ENCODE measurements at places on chromosomes 6 and 20.

- no peak for DNase-seq
Measured at GRCh38 chr6:106431972-106432371, 71.5 kb downstream of the CRYBG1 start.

- no peak for DNase-seq
Measured at GRCh38 chr6:170043150-170043819, 247.6 kb downstream of the DLL1 start.

GRCh38 chr6:47495954-47496545 lies 18.5 kb downstream of the CD2AP start:
- DNase-seq: no peak

DNA sequence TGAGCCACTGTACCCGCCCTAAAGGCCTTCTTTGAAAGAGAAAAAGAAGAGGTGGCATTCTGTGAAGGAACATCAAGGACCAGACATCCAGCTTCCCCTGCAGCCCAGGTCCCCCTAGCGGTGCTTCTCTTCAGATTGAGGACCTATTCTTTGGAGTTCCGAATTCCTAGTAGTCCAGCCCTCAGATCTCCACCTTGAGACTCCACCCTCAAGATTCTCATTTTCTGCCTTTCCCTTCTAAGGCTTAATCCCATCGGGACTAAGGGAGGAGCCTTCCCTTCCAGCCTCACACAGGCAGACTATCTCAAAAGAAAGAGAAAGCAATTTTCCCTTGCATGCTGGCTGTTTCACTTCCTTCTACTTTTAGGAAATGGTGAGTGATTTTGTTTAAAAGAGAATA lies 32.5 kb downstream of the MUC22 start:
- no peak for DNase-seq

DNA sequence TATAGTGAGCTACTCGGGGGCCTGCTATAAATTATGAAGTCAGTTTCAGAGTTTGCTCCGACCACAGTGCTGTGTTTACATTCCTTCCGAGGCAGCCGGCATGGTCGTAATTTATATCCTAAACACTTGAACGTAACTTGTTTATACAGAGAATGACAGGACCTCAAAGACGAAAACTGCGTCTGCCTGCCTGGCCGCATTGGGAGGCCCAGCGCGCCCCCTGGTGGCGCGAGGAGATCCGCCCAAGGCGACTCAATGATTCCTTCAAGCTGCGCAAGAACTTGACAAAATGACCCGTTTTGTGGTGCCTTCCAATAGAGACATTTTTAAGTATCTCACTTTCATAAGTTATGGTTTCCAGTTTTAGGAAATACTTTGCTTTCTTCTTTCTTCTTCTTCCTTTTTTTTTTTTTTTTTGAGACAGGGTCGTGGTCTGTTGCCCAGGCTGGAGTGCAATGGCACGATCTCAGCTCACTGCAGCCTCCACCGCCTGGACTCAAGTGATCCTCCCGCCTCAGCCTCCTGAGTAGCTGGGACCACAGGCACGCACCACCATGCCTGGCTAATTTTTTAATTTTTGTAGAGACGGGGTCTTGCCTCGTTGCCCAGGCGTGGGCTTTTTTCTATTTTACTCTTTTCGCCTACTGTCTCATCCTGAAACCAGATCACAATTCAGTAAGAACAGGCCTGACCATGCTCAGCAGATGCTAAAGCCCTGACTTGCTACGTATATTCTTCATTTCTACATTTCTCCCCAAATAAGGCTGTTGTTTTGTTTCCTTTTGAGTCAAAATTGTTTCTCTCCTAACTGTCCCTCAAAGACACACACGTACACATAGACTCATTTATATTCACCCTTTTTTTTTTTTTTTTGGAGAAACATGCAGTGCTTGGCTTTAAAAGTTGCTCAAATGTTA lies 7.8 kb downstream of the FOXF2 start:
- DNase-seq: peak; percentile 68

- no peak for DNase-seq
Measured at GRCh38 chr6:23272536-23272935, 703.2 kb downstream of the HDGFL1 start.

DNA sequence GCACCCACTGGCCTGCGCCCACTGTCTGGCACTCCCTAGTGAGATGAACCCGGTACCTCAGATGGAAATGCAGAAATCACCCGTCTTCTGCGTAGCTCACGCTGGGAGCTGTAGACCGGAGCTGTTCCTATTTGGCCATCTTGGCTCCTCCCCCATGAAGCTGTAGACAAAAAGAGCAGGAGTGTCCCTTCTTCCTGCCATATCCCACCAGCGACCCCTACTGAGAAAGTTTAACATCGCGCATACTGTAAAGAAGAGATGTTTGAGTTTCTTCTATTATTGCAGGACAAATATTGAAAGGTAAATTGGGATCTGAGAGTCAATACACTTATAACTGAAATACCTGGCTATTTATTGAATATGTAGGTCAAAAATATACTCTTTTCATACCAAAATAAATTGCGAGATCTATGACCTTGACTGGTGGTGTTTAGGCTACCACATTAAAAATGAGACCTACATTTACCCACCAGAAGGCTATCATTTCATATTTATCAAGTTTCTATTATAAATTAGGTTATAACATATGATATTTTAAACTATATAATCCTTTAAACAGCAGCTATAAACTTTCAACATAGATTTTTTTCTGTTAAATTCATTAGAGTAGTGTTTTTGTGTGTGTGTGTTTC lies 586.3 kb downstream of the HTR1B start:
- no peak for DNase-seq

DNA sequence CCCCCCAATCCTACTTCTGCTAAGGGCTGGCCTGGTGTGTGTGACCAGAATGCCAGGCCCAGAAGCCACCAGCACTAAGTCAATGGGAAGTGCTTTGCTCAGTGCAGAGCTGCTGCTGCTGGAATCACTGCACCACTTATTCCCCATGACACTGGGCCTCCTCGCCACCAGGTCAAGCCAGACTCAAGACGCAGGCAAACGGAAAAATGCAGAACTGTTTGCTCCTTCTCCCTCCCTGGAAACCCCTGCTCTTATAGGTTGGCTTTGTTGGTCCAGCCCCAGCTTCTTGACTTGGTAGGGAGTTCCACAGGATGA lies 121.9 kb downstream of the PHACTR3 start:
- DNase-seq: no peak

DNA sequence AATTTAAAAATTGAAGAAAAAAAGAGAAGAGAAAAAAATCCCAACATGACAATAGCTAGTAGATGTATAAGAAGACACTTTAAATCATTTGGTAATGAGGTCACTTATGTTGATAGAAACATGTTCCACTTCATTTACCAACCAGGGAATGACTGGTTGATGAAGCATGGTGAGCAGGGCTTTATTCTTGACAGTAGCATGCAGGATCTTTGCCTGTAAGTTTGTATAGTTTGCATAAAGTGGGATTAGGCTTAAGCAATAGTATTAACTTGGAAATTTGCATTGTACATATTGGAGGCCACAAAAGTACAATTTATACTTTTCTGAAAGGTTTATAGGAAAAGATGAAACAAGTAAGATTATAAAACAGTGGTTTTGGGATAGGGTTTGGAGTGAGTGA lies 67.0 kb downstream of the NOX3 start:
- DNase-seq: no peak

GRCh38 chr6:32982702-32983492 lies 14.5 kb downstream of the BRD2 start:
- DNase-seq: no peak

GRCh38 chr20:18224968-18225568 lies 63.3 kb upstream of the ZNF133 start:
- DNase-seq: no peak

- no peak for DNase-seq
Measured at GRCh38 chr6:7532821-7533220, 8.7 kb upstream of the DSP start.

- no peak for DNase-seq
Measured at GRCh38 chr6:30562470-30563425, 5.7 kb downstream of the PRR3 start.

- DNase-seq: no peak
Measured at GRCh38 chr6:95159557-95159956, 417.8 kb upstream of the MANEA start.

DNA sequence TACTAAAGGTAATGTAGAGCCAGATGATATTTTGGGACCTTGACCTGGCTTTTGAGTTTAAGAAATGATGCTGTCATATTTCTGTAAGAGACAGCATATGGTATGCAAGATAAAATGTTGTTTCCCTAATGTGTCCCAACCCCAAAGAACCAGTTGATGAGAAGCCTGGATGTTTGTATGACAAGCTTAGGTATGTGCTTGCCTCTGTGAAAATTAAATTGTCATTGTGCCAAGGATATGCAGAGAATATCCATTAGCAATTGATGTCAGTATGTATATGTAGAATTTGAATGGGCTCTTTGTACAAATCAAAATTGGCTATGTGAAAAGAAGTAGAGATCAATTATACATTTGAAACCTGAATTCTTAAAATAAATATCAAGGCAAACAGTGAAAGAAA lies 650.8 kb upstream of the EYS start:
- no peak for DNase-seq

DNA sequence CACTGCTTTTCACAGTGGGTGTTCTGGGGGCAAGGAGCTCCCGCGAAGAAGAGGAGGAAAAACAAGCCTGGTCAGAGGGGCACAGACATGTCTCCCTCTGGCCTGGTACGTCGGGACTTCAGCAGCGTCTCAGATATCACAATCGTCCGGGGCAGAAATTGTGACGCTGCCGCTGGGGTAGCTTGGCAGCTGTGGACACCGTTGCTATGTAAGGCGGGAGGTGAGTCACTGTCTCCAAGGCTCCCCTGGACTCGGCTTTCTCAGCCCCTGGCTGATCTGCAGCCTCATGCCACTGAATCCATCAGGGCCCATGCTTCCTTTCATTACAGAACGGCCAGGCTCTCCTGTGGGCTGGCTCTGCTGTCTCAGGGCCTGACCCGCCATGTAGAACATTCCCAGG lies 98.7 kb downstream of the SULF2 start:
- DNase-seq: no peak

- DNase-seq: no peak
Measured at GRCh38 chr6:40714143-40714542, 127.0 kb upstream of the LRFN2 start.

DNA sequence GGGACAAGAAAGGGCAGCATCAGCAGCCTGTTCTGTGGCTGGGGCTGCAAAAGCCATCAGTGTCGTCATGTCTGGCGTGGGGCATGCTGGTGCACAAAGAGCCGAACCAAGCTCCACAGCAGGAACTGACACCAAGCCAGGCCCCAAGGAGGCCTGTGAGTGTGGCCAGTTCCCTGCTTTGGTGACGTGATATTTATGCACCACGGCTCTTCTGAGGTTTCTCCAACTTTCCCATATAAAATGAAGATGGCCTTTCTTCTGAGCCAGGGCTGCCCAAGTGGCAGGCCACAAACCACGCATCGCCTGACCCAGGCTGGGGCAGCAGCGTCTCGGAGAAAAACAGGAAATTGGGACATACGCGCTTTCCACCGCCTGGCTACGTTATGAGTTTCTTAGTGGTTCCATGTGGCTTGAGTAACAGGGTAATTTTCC lies 109.9 kb downstream of the RIN2 start:
- DNase-seq: no peak

- DNase-seq: no peak
Measured at GRCh38 chr6:107732461-107732860, 91.7 kb downstream of the SCML4 start.

- DNase-seq: no peak
Measured at GRCh38 chr6:19789100-19789803, 47.9 kb upstream of the ID4 start.

GRCh38 chr20:51021067-51022025 lies 1.6 kb downstream of the KCNG1 start:
- no peak for DNase-seq

GRCh38 chr6:113995634-113996033 lies 24.7 kb upstream of the HDAC2 start:
- DNase-seq: no peak

GRCh38 chr6:170445971-170446370 lies 107.1 kb downstream of the PSMB1 start:
- no peak for DNase-seq

DNA sequence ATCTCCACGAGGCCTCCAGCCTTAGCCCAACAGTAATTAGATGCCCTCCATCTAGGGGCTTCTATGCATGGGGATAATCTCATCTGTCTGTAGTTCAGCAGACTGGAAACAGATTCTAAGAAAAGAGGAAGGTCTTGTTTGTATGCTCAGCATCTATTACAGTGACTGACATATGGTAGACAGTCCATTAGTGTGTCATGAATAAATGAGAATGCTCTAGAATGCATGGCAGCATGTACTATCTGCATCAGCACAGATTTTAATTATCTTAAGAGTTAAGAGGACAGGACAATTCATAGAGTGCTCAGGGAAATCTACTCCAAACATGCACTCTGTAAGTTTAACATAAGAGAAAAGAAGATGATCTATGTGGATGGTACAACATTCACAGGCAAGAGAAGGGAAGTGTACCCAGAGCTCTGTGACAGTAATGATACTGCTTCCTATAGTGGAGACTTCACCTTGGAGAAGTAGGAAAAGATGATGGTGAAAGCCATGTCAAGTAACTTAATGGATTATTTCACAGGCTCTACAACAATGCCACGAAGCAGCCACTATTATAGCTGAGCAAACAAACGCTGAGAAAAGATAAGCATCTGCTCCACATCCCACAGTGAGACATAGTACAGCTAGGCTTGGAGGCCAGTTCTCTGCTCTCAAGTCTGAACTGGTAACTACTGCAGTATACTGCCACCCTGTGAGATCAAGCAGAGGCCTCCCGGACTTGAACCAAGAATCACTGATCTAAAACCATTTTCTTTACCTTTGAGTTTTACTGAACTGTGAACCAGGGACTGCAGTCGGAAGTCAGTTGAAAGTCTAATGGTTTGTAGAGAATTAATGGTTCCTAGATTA lies 309.2 kb upstream of the SPTLC3 start:
- no peak for DNase-seq

GRCh38 chr6:44800171-44800783 lies 412.8 kb downstream of the CDC5L start:
- DNase-seq: no peak

DNA sequence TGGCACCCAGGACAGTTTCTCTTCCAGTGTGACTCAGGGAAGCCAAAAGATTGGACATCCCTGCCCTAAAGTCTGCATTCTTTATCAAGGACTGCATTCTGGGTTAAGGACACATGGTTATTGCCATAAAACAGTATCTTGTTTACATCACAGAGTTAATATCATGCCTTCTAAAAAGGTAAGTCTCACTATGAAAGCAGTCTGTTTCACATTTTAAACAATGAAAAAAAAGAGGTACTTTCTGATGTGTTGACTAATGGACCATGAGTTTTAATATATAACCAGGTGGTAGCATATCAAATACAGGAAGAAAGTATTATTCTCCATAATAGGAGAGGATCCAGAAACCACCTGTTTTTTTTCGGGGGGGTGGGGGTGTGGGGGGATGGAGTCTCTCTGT lies 93.7 kb downstream of the TIAM2 start:
- DNase-seq: no peak

GRCh38 chr6:52983159-52983848 lies 11.8 kb downstream of the GSTA4 start:
- no peak for DNase-seq

DNA sequence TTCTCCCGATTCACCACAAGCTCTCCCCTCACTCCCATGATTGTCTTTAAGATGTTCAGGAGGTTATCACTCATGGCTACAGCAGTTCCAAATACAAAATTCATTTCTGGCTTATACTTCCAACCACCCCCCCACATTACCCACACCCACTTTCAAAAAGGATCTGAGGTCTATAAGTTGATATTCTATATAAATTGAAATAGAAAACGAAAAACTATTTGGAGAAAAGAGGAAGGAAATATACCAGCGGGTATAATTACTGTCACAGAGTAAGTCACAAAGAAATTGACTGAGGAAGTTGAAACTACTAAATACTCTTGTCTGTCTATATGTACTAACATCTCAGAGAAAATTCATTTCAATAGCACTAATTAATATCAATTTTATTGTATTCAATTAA lies 112.7 kb upstream of the TNFAIP3 start:
- no peak for DNase-seq
